NCI-H526 (cell line): ENCODE measurements at places on chromosomes 12 and 14.

DNA sequence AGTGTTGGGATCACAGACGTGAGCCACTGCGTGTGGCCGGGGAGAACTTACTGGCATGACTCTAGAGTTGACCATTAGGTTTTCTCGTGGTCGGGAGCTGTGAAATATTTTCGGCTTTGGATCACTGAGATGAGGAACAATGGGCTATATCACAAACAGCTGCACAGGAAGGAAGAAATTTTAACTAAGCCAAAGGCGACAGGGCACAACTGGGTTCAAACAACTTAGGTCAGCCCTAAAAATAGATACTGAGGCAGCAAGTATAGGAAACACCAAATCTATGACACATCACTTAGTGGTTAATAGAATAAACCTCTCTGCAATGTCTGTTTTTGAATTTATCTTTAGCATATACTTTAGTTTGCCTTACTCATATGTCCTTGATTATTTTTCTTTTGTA lies 162.9 kb downstream of the LRIG3 start:
- no peak for DNase-seq

DNA sequence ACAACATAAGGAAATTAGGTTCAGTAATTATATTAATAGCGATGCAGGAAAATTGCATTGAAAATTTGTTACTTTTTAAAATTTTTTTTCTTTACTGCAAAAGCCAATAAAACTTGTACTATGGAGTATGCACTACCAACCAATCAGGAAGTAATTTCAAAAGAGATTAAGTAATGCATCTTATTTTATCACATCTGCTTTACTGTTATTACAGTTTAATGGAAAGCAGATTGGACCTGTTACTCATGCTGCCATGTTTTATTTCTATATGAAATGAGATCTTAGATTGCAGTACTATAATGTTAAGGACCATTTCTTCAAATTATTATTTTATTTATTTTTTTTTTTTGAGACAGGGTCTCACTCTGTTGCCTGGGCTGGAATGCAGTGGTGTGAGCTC lies 1.7 kb upstream of the STRN3 start:
- no peak for DNase-seq

- no peak for DNase-seq
Measured at GRCh38 chr12:5177731-5178130, 134.1 kb downstream of the KCNA5 start.

DNA sequence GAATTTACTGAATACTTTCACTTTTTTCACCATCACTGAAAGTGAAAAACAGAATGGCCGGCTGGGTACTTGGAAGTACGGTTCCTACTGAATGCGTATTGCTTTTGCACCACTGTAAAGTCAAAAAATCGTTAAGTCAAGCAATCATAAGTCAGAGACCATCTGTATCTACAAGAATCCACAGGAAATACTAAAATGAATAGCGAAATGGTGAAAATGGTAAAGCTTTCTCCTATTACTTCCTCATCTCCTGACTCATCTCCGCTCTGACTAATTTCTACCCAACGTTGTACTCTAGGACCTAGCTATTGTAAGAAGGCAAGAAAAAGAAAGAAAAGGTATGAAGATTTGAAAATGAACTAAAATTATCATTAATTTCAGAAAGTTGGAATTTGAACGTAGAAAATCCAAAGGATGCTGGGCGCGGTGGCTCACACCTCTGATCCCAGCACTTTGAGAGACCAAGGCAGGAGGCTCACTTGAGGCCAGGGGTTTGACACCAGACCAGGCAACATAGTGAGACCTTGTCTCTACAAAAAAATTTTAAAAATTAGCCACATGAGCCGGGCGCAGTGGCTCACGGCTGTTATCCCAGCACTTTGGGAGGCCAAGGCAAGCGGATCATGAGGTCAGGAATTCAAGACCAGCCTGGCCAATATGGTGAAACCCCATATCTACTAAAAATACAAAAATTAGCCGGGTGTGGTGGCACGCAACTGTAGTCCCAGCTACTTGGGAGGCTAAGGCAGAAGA lies 5.3 kb upstream of the CDCA4 start:
- DNase-seq, result no peak

DNA sequence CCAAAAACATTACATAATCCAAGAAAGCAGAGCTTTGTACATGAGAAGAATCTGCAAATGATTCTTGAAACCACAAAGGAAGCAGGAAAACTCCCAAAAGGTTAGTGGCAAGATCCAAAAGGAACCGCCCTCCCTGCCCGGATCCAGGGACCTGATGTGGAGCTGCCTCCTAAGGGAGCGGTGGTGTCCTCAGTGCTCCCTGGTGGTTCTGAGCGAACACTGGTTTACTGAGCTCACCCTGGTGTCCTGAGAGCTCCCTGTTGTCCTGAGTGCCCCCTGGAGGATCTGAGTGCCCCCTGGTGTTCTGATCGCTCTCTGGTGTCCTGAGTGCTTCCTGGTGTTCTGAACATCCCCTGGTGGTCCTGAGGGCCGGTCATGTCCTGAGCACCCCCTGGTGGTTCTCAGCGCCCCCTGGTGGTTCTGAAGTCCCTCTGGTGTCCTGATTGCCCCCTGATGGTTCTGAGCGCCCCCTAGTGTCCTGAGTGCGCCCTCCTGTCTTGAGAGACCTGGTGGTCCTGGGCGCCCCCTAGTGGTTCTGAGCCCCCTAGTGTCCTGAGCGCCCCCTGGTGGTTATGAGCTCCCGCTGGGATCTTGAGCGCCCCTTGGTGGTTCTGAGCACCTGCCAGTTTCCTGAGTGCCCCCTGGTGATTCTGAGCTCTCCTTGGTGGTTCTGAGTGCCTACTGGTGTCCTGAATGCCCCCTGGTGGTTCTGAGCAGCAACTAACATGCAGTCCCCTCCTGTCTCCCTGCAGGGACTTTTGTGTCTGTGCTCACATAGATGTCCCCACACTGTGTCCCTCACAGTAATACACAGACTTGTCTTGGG lies 891.1 kb downstream of the TMEM121 start:
- DNase-seq, result peak; percentile 56

DNA sequence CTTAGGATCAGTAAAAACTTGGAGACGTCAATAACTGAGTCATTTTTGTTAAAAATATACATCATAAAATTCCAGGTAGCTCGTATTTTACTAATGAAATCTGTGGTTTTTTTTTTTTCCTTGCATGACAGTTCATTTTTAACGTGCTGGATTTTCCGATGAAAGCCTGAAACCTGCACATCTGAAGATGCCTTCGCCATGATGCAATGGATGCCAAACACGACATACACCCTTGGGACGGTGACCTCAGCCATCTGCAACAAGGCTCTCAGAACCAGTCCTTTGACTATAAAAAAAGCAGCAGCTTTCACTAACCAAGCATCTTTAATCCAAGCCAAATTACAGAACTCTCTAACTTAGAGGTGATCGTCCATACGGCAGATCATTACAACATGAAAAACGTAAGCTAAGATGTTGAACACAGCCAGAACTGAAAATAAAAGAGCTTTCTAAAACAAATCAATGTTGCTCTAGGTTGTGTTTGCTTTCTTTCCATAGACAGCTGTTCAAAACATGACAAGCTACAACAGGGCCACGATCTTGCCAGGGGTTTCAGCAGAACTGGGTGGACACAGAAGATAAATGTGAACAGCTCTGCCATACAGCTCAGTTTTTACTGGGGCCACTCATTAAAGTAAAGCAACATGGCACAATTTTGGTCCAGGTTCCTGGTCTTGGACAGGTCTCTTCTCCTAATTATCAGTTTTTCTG lies 7.8 kb downstream of the NIN start:
- no peak for DNase-seq

DNA sequence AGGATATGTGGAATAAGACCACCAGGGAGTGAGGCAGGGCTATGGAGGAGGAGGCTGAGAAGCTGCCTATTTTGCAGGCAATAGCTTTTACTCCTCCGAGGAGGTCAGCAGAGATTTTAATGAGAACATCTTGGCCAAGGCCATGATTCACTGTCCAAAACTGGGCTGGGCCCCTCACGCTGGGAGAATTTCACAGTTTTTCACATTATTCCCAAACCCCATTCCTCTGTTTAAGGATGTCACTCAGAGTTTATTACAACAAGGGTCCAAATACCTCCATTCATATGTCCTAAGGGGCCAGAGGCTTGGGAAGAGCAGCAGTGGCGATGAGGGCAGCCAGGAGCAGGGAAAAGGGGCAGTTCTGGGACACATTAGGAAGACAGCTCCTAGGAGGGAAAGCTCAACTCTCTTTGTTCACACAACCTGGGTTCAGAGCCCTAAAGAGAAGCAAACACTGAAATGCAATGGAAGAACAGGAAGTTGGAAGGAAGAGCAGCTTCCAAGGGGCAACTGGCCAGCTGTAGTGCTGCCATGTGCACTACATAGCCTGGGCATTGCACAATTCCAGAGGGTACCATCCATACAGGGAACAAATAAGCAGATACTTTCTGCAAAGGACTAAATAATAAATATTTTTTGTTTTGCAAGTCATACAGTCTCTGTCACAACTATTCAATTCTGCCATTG lies 283.2 kb downstream of the NUAK1 start:
- DNase-seq, result no peak

GRCh38 chr12:118377884-118378470 lies 1.6 kb downstream of the SUDS3 start:
- peak; percentile 73 for DNase-seq

DNA sequence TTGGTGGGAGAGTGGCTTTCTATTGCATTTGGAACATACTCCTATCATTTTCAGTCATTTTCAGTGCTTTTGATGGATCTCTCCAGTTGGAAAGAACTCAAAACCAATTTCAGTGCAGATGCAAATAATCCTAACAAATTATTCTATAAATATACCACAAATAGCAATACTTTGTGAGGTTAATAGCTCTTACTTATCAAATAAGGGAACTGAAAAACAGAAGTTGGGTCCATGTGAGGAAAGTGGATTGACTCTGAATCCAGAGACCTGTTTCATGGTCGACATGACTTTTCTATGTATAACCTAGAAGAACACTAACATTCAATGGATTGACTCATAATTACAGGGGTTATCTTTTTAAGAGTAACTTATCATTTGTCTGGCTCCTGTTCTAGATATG lies 248.6 kb downstream of the EGLN3 start:
- DNase-seq, result no peak

DNA sequence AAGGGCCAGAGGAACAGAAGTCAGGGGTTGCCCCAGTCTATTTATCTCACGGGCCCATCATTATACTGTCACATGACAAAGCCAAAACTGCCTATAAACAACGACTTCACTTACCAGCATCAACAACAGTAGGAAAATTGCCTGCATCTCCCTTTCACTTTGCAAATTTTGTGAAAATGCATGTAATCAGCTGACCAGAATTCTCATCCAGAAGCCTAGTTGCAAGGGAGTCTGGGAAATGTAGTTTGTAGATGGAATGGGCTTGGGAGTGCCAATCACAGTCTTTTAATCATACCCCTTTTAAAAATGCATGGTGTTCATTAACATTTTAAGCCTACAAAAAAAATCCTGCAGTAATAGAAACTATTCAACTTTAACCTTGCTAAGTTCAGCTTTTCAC lies 369.3 kb upstream of the TMPO start:
- DNase-seq, result no peak

DNA sequence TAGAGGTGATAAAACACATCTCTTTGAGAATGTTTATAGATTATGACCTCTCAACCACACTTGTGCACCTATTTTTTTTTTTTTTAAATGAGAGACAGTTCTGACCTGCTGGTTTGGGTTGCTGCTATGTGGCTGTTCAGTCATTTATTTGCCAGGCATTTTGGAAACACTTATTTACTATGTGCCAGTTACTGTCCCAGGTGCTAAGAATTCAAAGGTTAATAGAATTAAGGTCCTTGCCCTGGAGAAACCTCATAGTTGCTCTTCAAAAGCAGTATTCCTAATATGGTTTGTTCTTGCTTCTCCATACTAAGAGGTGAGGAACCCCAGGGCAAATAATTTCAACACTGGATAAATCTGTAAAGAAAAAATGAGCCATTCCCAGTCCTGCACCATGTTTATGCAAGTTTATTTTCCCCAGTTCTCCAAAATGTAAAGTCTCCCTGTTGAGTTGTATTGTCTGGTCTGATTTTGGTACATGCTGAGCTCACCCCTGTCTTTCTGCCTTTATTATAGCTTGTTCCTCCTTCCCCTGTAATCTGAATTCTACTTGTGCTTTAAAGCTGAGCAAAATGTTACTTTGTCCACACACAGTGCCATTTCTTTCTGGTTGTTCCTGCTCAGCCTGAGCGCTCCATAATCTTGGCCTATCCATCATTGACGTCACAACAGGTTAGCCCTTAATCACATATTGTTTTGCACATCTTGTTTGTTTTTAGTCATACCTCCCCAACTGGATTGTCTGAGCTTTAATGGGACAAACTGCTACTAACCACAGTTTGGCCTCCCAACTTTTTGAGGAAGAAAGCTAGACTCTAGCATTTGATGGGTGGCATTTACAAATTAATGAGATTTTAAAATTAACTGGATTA lies 56.7 kb downstream of the SRGAP1 start:
- no peak for DNase-seq

GRCh38 chr14:22448035-22448904 lies 140.8 kb downstream of the DAD1 start:
- no peak for DNase-seq

DNA sequence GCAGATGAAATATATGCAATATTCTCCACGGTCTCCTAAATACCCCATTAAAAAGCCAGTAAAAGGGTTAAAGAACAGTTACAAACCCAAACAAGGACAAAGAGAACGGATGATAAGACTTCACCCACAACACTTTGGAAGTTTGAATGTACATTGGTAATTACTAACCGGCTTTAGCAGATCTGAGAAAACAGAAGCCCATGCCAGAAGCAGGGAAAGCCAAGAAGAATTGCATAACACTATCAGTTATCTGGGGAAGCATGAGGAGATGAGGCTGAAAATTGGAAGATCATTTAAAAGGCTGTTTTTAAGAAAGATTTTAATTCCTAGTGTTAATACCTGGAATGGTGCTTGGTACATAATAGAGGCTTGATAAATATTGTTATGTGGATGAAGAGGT lies 55.6 kb upstream of the MYBPC1 start:
- DNase-seq, result no peak

- DNase-seq, result no peak
Measured at GRCh38 chr14:73783107-73783727, 68.4 kb upstream of the PTGR2 start.

DNA sequence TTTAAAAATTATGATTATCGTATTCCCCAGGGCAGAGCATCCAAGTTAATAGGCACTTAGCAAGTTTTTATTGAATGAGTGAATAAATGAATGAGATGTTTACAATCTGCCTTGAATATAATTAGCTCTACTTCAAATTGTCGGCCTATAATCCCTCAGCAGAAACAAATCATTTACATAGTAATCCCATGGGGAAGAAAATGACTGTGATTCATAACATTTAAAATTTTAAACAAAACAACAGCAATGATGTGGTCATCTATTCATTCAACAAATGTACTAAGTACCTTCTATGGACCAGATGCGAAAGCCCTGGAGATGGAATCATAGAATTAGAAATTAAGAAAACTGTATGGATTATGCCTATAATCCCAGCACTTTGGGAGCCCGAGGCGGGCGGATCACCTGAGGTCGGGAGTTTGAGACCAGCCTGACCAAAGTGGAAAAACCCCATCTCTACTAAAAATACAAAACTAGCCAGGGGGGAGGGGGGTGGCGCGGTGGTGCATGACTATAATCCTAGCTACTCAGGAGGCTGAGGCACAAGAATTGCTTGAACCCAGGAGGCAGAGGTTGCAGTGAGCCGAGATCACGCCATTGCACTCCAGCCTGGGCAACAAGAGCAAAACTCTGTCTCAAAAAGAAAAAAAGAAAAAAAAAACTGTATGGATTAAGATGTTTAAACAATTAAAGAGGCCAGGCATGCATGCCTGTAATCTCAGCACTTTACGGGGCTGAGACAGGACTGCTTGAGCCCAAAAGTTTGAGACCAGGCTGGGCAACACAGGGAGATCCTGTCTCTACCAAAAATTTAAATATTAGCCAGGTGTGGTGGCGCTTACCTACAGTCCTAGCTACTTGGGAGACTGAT lies 17.7 kb upstream of the MDM2 start:
- DNase-seq, result no peak

- DNase-seq, result peak; percentile 63
Measured at GRCh38 chr12:117052386-117053049, 46.7 kb downstream of the TESC start.
